A549 treated with CORT108297 at 1 μM for 4 hours (cell line): ENCODE measurements at places on chromosomes 6 and 20. TPM values are rescaled to one million over a fixed set of nuclear protein-coding genes. Genes with fewer than 3 reads are reported as not detected.

Gene C6orf163
- 0.06 to 0.29 TPM (median 0.15 TPM) in 5 replicates for total RNA-seq

Gene ADGB
- total RNA-seq, result not detected in 5 replicates

Gene SRMS
- not detected in 5 replicates for total RNA-seq

Gene MOCS3
- 5.9 to 7.1 TPM (median 6.1 TPM) in 5 replicates for total RNA-seq

Gene SLC26A8
- total RNA-seq, result not detected in 5 replicates

Gene NNAT
- not detected in 5 replicates for total RNA-seq

Gene ATP6V1G2
- total RNA-seq, result 0.54 to 1.1 TPM (median 0.67 TPM) in 5 replicates

Gene CYP39A1
- 0.03 to 0.09 TPM (median 0.05 TPM) in 4 of 5 replicates, not detected in the other for total RNA-seq

Gene ENPP3
- not detected in 5 replicates for total RNA-seq

Gene SLC2A10
- not detected in 5 replicates for total RNA-seq

Gene FAM229B
- 7.5 to 11.4 TPM (median 8.6 TPM) in 5 replicates for total RNA-seq

Gene TNXB
- total RNA-seq, result 0.32 to 0.72 TPM (median 0.56 TPM) in 5 replicates

Gene SLC22A1
- total RNA-seq, result 0.88 to 4.1 TPM (median 1.9 TPM) in 5 replicates

Gene RIMS1
- total RNA-seq, result not detected in 5 replicates

Gene MACROD2
- total RNA-seq, result 0.23 to 0.92 TPM (median 0.61 TPM) in 5 replicates

Gene ANGPT4
- total RNA-seq, result 0.01 to 0.04 TPM (median 0.02 TPM) in 4 of 5 replicates, not detected in the other

Gene TRIM31
- total RNA-seq, result 1.0 to 1.8 TPM (median 1.3 TPM) in 5 replicates

Gene SERINC3
- 70.4 to 87.2 TPM (median 79.6 TPM) in 5 replicates for total RNA-seq

Gene HSF2
- total RNA-seq, result 5.0 to 8.0 TPM (median 5.9 TPM) in 5 replicates

Gene THBD
- 32.0 to 54.4 TPM (median 42.2 TPM) in 5 replicates for total RNA-seq

Gene ZNF391
- 0.23 to 0.30 TPM (median 0.26 TPM) in 5 replicates for total RNA-seq

Gene ADGRB3
- not detected in 5 replicates for total RNA-seq

Gene SUMO4
- 0.11 TPM in 1 of 5 replicates, not detected in the others for total RNA-seq

Gene FAM184A
- total RNA-seq, result 0.03 TPM in 1 of 5 replicates, not detected in the others

Gene CLPSL2
- 0.70 to 1.2 TPM (median 0.80 TPM) in 5 replicates for total RNA-seq

Gene SLC9A8
- 7.0 to 9.8 TPM (median 9.0 TPM) in 5 replicates for total RNA-seq

Gene ELOVL2
- 5.8 to 8.0 TPM (median 6.9 TPM) in 5 replicates for total RNA-seq

Gene PREX1
- 9.8 to 13.8 TPM (median 11.5 TPM) in 5 replicates for total RNA-seq

Gene STMND1
- not detected in 5 replicates for total RNA-seq

Gene SLC17A4
- not detected in 5 replicates for total RNA-seq
